ENCODE measurements at places on chromosomes 12 and 14.

DNA sequence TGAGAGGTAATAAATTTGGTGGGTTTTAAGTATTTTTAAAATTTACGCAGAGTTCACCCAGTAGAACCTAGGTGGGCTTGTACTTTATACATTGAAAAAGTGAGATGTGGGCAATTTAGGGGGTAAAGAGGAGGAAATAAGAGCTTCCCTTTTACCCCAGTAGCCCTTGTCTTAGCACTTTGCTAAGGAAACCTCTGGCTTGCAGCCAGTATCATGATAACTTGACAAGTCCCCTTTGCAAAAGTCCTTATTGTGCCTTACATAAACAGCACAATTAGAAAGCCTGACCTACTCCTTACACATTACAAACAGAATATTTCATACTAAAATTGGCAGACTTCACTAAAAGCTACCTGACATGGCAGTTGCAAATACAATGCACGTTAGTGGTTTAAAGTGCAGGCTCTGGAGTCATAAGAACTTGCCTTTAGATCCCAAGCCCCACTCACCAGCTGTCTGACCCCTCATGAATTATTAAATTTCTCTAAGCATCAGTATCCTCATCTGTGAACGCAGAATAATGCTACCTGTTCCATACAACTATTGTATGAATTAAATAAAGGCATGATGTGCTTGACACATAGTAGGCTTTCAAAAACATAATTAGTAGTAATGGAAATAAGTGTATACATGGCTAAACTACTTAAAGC is 53.2 kb upstream of the NELL2 start:
- DNase-seq: no peak

DNA sequence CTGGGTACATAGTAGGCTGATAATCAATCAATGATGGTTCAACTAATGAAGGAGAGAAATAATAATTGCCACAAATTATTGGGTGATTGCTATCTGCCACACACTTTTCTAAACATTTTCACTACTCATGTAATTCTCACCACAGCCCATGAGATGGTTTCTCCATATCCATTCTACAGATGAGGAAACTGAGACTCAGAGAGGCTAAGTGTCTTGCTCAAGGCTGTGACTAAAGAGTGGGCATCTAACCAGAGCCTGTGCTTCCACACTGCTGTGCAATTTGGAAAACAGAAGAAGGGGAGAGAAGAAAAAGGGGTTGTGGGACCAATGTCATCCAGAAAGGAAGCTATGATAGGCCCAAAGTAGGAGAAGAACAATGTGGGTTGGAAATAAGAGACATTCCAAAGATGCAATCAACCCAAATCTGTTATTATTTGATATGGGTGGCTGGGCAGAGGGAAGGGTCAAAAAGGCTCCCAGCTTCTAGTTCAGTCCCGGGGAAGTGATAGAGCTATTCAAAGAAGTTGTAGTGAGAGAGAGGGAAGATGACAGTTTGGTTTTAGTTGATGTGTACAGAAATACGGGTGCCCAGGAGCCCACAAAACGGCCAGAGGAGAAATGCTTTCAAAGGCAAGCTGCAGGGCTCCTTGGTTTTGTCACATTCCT is 483 bp upstream of the NR1H4 start:
- no peak for DNase-seq

GRCh38 chr14:97120611-97121031 is 323.4 kb downstream of the VRK1 start:
- DNase-seq: no peak

DNA sequence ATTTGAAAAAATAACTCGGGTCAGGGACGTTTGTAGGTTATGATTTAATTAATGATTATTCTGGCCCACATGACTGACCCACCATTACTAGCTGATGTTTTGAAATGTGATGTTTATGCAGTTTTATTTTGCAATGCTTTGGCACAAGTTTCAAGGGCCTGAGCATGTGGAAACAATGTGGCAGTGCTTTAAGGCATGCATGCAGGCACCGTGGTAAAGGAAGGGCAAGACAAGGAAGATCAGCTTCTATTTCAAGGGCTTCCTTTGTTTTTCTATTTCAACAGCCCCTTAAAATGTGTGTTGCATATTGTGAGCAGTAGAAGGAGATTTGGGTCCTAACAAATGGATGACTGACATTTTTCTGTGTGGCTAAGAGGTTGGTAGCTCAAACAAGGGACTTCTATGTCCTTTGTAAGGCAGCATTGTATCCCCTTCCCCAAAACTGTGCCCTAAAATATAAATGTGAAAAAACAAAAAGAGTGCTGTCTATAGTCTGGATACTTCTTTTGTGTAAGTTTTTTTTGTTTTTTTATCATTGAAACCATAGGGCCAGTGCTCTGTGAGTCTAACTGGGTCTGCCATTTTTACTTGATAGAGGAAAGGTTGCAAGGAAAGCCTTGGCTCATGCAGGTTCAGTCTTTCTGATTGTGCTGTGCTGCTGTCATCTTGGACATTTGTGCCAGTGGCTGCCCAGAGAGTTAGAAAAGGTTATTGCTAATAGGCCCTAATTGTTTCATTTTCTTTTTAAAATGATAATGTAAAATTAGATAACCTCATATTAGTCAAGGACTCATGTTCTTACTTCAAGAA is 103.5 kb downstream of the FGD4 start:
- no peak for DNase-seq

- DNase-seq: no peak
Observed at GRCh38 chr14:21379338-21379737, 4.5 kb downstream of the SUPT16H start.

GRCh38 chr14:69152902-69153151 is at the start of gene DCAF5:
DCAF5 (minus strand) TSS chr14:69153119; CDS start chr14:69152978, 141 bp downstream.
- peak; percentile 93 for DNase-seq

- no peak for DNase-seq
Observed at GRCh38 chr12:105110851-105111250, 3.3 kb downstream of the WASHC4 start.

GRCh38 chr14:24574206-24574774 is 1.8 kb downstream of the CTSG start:
- no peak for DNase-seq

- DNase-seq: no peak
Observed at GRCh38 chr12:48881686-48882314, 16.1 kb upstream of the RND1 start.

- DNase-seq: no peak
Observed at GRCh38 chr14:74574706-74575105, 37.3 kb downstream of the LTBP2 start.

- DNase-seq: peak; percentile 34
Observed at GRCh38 chr12:2957816-2958431, 1.3 kb upstream of the TEAD4 start.

GRCh38 chr12:53577941-53578352 is 48.2 kb downstream of the ATF7 start:
- no peak for DNase-seq

GRCh38 chr14:67566908-67567307 is 33.2 kb downstream of the PIGH start:
- DNase-seq: no peak

- DNase-seq: no peak
Observed at GRCh38 chr12:68263366-68263765, 10.0 kb upstream of the IL22 start.

DNA sequence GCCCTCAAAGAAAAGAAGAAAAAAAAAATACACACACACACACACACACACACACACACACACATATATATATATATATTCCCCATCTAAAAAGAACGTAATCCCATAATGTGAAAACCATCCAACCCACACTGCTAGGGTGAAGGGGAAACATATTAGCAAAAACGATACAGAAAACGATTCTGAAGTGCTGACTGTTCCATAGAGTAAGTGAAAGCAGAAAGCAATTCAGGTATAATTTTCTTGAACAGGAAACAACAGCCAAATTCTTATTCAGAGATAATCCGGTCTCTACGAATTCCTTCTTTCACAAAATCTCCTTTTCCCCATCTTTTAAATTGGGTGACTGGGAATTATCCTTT is 393.5 kb downstream of the NOVA1 start:
- no peak for DNase-seq

Data from A549 (cell line).